ENCODE measurements at places on chromosomes 1 and 21. TPM values are rescaled to one million over a fixed set of nuclear protein-coding genes. Genes with fewer than 3 reads are reported as not detected.

The TACSTD2 gene
- not detected for total RNA-seq

The ZNF593OS gene
- total RNA-seq: not detected

The FCAMR gene
- total RNA-seq: not detected

The PLA2G2C gene
- total RNA-seq: not detected

The SH3BGR gene
- total RNA-seq: 1.2 TPM

The OPRD1 gene
- 0.05 TPM for total RNA-seq

The BMP8B gene
- 4.3 TPM for total RNA-seq

The CA6 gene
- not detected for total RNA-seq

The SPRR2E gene
- not detected for total RNA-seq

The CCSAP gene
- total RNA-seq: 4.8 TPM

The RGS1 gene
- not detected for total RNA-seq

The SPRR2A gene
- not detected for total RNA-seq

The KCTD3 gene
- total RNA-seq: 34.4 TPM

The GNPAT gene
- total RNA-seq: 35.3 TPM

The EFNA3 gene
- 3.4 TPM for total RNA-seq

The LCE3A gene
- not detected for total RNA-seq

The OVAAL gene
- total RNA-seq: 0.12 TPM

The VHLL gene
- not detected for total RNA-seq

The ZNF281 gene
- total RNA-seq: 39.4 TPM
